ENCODE measurements at places on chromosomes 2 and 18.

DNA sequence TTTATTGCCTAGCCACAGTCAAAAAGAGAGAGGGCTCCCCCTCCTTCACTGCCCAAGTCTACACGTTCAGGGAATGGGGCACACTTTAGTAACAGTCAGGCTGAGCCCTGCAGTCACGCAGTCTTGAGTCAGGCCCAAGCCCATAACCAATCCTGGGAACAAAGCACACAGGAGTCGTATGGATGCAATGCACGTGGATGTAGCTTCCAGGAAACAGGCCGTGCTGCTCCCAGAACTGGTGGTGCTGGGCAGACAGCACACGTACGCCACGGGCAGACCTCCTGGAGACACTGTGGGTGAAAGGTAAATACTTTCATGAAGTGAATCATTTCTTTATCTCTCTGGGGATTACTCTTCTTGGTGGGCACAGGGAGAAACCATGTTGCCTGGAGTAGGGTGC, 30.0 kb upstream of the MBP start:
- no peak for DNase-seq

DNA sequence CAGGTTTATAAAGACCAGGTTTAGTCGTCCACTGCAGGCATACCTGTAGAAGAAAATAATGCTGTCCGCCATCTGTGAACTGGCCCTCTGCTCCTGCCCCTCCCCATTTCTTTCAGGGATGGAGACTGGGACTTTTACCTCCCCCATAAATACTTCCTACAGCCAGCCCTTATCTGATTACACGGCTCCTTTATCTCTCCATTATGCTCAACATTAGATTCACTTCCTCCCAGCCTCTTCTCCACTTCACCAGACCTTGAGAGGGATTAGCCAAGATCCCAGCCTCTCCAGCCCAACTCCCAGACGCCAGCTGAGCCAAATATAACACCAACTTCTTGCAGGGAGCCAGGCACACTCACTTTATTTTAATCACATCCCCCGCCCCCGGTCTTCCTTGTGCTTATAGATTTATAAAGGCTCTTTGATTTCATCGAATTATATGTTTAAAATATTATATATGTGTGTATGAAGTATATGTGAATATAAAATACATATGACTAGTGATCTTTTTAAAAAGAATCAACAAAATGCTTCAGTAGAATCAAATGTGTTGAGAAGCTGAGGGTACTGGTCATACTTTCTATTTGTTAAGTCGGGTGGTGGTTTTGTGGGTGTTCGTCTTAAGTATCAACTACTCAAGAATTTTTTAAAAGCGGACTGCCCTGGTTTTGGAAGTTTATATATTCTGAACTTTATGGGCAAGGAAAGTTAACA, 81.0 kb downstream of the SPRED2 start:
- DNase-seq: no peak

DNA sequence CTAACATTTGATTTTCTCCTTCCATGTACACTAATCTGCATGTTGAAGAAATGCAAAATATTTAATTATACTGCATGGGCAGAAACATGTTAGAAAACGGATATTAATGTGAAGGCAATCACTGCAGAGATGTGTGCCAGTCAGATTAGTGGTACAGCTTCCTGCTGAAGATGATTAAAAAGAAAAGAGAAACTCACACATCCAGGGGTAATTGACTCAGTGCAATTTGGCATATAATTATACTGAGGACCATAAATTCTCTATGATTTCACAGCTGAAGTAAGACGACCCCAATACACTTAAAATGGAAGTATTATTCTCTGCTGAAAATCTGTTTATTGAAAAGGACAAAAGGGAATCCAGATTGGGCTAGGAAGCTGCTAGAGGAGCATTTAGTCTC, 243.4 kb downstream of the TGIF1 start:
- DNase-seq: no peak

- no peak for DNase-seq
Measured at GRCh38 chr2:52264488-52264887, 1232.6 kb upstream of the NRXN1 start.

DNA sequence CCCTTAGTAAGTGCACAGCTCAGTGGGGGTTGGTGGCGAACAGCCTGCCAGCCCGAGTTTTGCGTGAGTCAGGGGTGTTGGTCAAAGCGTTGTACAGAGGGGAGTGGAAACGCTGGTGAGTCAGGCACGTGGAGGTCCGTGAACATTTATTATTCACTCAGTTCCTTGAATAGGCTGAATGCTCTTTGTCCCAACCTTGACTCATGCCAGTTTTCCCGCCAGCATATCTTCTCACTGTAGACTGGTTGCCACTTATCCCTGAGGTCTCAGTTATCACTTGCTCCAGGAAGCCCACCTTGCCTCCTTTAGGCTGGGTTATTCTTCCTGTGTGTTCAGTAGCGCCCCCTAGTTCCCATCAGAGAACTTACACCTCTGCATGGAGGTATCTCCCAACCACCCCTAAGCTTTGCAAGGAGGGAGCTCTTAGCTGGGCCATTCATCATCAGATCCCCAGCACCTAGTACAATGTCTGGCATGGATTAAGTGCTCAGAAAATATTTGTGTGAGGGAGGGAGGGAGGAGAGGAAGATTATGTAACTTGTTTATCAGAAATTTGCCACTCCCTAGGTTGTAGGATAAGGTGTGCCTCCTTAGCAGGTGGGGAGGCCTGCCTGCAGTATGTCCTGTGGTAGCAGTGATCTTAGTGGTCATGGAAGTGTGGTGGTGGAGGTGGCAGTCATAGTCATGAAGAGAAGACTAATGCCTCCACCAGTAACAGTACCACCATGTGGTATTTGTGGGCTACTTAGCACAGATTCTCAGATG, 72.1 kb downstream of the CABLES1 start:
- DNase-seq: no peak

Measured in activated CD4-positive, CD25-positive, alpha-beta regulatory T cell treated with anti-CD3 and anti-CD28 coated beads, Interleukin-2, amount 50 U/mL, for 72 hours (primary cell).